Left cardiac atrium (tissue), 4 donors: ENCODE measurements at places on chromosomes 13 and 19. TPM values are rescaled to one million over a fixed set of nuclear protein-coding genes. Genes with fewer than 3 reads are reported as not detected.

DNA sequence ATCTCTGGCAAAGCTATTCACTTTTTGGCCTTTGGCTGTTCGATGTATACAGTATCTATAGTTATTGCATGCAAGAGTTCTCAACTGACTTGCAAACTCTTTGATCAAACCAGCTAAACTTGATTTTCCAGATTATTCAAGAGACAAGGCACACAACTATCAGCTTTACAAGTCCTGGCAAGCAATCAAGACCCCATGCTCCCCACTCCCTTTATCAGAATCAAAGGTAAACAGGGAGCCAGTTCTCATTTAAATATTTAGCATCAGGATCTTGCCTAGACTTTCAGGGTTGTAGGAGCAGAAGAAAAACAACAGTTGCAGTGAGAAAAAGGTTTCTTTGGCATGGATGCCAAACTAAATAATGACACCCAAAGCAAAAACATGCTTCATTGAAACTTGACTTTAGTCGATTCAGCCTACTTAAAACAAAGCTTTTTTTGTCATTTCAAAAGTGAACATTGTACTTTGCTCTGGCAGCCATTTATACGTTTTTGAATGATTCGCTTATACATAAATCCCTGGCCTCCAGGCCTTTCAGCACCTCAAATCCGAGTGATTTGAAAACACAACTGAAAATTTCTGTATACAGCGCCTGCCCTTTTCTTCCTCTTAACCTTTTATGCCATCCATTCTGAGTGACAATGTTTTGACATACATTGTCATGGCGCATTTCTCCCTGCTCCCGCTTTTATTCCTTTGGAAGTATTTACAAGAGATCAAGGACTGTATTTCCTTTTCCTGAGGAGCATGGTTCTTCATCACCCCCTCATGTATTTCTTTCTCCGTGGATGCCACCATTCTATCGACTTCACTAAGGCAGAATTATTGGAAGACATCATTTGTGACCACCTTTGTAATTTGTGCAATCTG, 340.8 kb downstream of the KLF5 start:
- DNase-seq, result no peak

DNA sequence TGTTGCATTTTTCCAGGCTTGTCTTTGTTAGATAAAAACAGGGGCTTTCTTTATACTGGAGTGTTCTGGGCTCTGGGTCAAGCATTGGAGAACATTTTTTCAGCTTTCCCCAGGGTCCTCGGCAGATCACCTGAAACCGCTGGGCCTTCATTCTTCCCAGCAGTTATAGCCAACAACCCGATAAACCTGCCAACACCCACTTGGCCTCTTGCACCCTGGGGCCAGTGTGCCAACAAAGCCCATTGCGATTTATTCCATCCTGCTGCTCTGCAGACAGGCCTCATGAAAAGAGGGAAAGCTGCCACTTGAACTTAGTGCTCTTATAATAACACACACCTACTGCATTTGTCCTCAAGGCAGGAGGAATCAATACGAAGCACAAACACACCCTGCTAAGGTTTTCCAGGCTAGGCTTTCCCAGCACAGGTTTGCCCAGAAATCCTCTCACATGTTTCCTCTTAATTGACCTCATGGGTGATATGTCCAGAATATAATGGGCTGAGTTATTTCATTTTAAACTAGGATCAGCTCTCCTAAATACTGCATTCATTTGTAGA, 669.3 kb downstream of the LIG4 start:
- DNase-seq, result no peak

DNA sequence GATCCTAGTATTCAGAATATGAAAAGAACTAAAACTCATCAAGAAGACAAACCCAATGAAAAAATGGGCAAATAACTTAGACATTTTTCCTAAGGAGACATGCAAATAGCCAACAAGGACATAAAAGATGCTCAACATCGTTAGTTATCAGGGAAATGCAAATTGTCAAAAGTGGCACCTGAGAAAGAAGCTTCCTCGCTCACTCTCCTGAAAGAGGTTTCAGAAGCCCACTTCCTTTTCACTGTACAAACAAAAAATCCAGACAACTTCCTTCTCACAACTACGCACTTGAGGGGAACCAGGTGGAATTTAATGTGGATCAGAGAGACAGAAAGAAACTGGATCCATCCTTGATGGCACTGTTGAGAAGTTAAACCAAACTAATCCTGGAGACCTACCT, 41.5 kb downstream of the KLF12 start:
- no peak for DNase-seq

DNA sequence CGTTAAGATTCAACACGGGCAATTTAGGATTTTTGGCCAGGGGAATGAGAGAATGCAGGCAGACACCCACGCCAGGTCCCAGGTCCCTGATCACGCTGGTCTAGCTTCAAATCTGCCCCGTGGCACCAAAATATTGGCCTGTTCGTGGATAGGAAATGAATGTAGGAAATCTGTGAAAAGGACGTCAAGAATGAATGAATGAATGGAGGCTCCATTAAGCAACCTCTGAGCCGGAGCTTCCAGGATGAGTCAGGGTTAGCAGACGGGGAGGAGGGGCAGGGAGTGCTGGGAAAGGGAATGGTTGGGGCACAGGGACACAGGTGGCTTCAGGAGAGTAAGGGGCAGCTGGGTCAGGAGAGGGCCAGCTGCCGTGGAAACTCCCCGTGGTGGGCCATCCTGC, 4.2 kb downstream of the SULT2B1 start:
- DNase-seq, result no peak

GRCh38 chr19:28501976-28502375, 711.0 kb downstream of the UQCRFS1 start:
- DNase-seq, result no peak

GRCh38 chr19:55092423-55093318, 17.0 kb downstream of the EPS8L1 start:
- DNase-seq, result no peak

GRCh38 chr19:18742838-18743783, 48.0 kb downstream of the COMP start:
- DNase-seq, result peak; percentile 82

DNA sequence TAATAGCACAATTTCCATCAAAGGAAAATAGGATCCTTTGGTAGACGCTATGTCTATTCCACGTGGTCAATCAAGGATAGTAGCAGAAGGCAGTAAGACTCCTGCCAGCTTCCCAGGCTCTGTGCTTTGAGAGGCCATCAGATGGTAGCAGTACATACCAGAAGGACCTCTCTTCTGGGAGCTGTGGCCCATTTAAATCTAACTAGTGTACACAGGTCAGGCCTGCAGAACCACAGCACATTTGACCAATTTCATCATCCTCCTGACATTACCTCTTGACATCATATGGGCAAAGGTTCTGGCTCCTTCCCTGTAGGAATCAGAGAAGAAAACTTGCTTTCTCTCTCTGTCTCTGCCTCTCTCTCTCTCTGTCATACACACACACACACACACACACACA, 229.6 kb upstream of the HTR2A start:
- no peak for DNase-seq

GRCh38 chr19:51693260-51693659, at the start of gene SPACA6:
Gene SPACA6 (plus strand): TSS chr19:51693330. CDS start chr19:51693527, 197 bp downstream.
- no peak for DNase-seq

DNA sequence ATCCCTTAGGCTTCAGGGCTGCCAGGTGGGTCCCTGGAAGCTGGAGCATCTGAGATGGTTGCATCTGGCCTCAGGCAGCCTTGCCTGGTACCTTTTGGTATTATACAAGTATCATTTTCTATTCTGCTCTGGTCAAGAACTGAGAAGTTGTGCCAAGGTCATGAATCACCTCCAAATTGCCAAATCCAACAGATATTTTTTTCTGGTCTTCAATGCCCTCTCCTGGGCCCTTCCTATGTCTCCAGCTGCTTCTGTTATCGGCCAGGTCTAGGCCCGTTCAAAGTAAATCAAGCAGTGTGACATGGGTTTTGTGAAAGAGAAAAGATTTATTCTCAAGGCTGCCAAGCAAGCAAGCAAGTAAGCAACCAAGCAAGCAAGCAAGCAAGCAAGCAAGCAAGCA, 271.1 kb upstream of the MAB21L1 start:
- DNase-seq, result no peak

GRCh38 chr13:103961129-103961528, 894.9 kb upstream of the SLC10A2 start:
- DNase-seq, result no peak

GRCh38 chr19:3683405-3684053, 16.7 kb downstream of the PIP5K1C start:
- no peak for DNase-seq

GRCh38 chr13:25847635-25848626, 203.9 kb downstream of the SHISA2 start:
- no peak for DNase-seq

- no peak for DNase-seq
Observed at GRCh38 chr19:7492558-7492957, 3.7 kb upstream of the PEX11G start.

- DNase-seq, result no peak
Observed at GRCh38 chr13:51684076-51684475, 99.8 kb downstream of the WDFY2 start.

DNA sequence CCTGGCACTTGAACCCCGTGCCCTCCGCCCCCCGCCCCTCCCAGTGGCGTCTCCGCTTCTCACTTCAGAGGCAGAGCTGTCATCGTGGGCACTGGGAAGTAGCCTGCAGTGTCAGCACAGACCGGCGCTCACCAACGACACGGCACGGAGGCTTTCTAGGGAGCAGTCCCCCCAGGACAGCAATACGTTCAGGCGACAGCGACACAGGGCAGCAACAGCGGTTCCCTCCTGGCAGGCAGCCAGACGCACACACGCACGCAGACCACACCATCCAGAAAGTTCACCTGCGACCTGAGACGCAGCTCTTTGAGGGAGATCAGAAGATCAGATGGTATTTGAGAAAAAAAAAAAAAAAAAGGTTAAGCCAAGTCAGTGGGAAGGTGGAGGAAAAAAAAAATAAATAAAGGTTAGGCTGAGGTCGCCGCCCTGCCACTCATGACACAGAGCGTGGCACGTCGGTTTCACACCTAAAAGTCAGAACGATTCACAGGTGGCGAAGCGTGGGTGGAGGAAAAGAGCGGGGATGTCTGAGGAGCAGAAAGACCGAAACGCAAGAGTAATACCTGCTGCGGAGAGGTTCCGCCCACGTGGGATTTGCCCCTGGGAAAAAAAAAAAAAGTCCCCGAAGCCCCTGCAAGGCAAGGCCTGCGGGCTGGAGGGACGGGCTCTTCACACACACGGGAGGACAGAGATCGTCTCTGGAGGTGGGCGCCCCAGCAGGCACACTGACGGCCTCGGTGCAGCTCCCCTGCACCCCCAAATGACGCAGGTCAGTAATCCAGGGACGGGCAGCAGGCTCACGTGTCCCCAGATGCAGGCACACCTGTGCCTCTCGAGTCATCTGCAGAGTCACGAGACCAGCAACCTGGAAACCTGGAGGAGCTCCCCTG, 94.5 kb downstream of the GNG7 start:
- DNase-seq, result no peak

DNA sequence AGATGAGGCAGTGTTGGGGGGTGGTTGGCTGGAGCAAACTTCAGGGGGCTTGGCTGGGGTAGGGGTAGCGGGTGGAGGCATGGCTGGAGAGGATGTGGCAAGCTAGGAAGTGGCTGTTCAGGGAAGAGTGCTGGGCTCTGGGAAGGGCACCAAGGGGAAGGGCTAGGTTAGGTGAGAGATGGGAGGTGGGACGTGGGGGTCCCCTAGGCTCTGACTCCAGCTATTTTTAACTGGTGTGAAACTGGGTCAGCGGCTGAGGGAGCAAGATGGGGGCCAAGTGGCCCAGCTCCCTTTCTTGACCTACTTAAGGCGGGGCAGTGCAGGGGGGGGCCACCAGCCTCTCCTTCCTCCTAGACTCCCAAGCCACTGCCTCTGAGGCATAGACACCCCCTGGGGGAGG, 7.3 kb downstream of the KCNC3 start:
- DNase-seq, result no peak

- DNase-seq, result no peak
Observed at GRCh38 chr13:42638886-42639285, 64.9 kb downstream of the TNFSF11 start.

SPRY2 gene
- total RNA-seq, result 41.4 TPM

CLEC17A gene
- not detected for total RNA-seq

CCDC8 gene
- 29.6 TPM for total RNA-seq

NALCN gene
- total RNA-seq, result 11.8 TPM

CBARP gene
- total RNA-seq, result 3.8 TPM

FLT1 gene
- total RNA-seq, result 49.5 TPM

IL11 gene
- total RNA-seq, result not detected

RGCC gene
- 43.2 TPM for total RNA-seq

ATP8A2 gene
- total RNA-seq, result 0.18 TPM

CYP4F2 gene
- total RNA-seq, result not detected

NAA16 gene
- 9.2 TPM for total RNA-seq

C2CD4C gene
- 0.88 TPM for total RNA-seq

LGALS14 gene
- not detected for total RNA-seq

TEX29 gene
- not detected for total RNA-seq
